Cerebellar nuclear complex (tissue), 1 donor: ENCODE measurements at places on chromosomes 6 and 20.

GRCh38 chr6:41442800-41443501 lies 103.2 kb upstream of the FOXP4 start:
- no peak for DNase-seq

GRCh38 chr6:108608453-108609275 lies 47.9 kb downstream of the FOXO3 start:
- DNase-seq = no peak

DNA sequence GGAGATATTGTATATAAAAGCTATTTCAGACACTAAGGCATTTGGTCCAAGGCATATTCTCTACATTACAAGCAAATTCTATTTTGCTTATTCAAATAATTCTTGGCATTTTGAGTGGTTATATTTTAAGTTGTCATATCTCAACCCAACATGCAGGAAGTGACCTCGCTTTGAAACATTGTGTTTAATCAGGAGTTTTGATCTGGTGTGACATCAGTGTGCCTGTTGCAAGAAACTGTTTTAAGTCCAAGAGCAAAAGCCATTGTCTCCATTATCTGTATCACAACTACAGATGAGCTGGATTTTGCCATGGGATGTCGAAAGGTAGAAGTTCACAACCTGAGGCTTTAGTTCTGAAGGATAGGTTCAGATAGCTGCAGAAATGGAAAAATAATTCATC lies 509.9 kb upstream of the ID4 start:
- no peak for DNase-seq

- DNase-seq = no peak
Measured at GRCh38 chr6:42354702-42355101, 97.0 kb downstream of the TRERF1 start.

GRCh38 chr6:156654919-156655918 lies 122.0 kb upstream of the ARID1B start:
- DNase-seq = no peak

GRCh38 chr6:87498048-87498447 lies 25.3 kb downstream of the SLC35A1 start:
- no peak for DNase-seq

GRCh38 chr6:160160450-160160849 lies 38.8 kb downstream of the SLC22A1 start:
- no peak for DNase-seq

DNA sequence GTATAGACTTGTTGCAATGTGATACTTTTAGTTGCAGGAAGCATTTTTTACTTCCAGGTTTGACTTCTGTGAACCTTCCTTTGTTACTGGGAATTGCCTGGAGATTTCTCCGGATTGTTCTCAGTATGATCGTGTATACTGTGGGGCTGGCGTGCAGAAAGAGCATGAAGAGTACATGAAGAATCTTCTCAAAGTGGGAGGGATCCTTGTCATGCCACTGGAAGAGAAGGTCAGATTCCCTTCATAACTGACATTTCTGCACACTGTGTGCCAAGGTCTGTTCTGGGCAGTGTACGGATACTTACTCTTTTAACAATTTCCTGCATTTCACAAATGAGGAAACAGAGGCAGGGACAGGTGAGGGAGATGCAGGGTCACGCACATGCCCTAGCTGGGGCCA lies 9.7 kb downstream of the PCMTD2 start:
- DNase-seq = no peak

GRCh38 chr6:88377976-88378568 lies 211.9 kb upstream of the CNR1 start:
- DNase-seq = no peak

GRCh38 chr20:58760856-58761255 lies 68.3 kb downstream of the NPEPL1 start:
- DNase-seq = no peak

DNA sequence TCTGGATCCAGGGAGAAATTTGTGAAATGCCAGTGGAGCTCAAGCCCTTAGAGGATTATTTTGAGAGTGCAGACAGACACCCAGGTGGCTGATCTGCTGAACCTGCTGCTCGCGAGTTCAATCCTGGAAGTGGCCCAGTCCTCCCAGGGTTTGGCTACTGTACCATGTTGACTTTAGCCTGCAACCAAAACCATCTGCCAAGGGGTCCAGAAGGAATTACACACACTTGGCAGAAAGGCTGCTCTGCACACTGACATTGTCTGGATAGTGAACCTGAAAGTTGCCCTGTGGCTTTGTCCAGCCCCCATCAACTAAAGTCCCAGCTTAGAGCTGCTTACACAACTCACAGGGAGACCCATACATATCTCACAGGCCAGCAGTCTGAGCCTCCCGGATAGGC lies 21.6 kb upstream of the PI3 start:
- DNase-seq = no peak

DNA sequence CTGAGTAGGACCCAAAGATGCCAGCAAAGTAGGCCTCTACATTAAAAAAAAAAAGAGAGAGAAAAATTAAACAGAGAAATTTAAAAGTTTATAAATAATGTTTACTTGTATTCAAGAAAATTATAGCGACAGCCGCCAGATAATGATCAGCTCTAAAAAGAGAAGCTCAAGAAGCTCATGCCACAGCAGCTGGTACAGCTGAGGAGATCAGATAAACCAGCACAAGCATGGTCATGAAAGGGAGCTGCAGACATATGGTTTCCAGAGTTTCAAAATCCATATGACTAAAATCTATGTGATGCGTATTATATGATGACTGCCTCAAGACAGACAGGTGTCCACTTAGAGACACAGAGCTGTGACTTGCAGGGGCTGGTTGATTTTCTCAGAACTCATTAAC lies 13.6 kb upstream of the HLA-C start:
- no peak for DNase-seq

GRCh38 chr20:19737025-19737424 lies 21.0 kb upstream of the RIN2 start:
- no peak for DNase-seq

- DNase-seq = no peak
Measured at GRCh38 chr6:31641370-31641769, 11.1 kb downstream of the BAG6 start.

DNA sequence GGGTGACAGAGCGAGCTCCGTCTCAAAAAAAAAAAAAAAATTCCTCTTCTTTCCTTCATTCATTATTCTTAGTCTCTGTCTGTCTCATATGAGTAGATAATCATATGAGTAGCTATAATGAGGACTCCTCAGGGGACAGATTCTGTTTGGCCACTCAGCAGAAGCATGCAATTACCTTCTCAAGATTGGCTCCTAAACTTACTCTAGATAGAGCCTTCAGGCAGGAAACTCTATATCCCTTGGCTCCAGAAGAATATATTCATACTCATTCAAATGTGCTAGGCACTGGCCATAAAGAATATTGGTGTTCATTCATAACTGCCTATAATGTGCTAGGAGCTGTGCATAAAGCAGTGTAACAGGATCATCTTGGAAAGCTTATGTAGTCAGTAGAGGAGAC lies 2.2 kb upstream of the ACAT2 start:
- DNase-seq = no peak

DNA sequence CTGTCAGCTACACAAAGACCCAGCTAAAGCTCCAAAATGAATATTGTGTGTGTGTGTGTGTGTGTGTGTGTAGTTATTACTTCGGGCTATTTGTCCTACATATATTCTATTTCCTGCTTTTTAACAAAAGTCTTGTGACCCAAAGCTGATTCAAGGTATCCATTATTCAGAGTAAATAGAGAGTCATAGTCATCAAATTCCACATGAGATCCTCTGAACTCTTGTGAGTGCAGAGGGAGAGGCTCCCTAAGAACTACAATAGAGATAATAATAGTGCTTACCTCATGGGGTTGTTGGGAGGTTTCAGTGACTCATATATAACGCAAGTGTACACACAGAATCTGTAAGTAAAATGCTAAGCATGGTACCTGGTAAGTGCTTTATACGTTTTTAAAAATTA lies 95.6 kb upstream of the SHLD1 start:
- no peak for DNase-seq

DNA sequence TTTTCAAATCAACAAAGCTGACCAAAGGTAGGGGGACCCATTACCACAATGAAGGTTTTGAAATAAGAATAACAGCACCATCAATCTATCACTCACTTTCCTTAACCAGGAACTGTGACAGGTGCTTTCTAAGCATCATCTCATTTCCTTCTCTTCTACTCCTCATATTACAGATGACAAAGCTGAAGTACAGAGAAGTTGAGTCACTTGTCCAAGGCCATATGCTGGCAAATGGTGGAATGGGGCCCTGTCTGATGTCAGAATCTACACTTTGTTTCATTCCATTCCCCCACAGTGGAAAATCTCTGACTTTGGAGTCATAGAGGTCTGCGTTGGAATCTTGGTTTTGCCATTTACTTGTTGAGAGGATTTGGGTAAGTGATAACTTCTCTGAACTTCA lies 222.5 kb upstream of the LRFN2 start:
- no peak for DNase-seq

DNA sequence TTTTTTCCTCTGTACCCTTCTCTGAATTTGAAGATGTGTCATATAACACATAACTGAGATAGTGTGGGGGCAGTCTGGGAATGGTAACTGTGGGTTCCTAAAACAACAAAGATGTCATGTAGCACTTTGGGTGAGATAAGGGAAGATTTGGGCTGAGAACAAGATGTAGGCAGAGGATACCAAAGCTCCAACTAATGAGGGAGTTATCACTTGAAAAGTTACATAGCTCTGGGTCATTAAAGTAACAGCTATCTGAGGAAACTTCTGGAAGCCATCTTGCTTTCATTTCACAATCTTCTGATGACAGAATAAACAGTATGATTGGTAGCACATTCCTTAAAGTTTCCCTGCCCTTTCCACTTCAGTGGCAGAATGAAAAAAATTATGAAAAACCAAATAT lies 255.4 kb downstream of the TBX18 start:
- DNase-seq = no peak

DNA sequence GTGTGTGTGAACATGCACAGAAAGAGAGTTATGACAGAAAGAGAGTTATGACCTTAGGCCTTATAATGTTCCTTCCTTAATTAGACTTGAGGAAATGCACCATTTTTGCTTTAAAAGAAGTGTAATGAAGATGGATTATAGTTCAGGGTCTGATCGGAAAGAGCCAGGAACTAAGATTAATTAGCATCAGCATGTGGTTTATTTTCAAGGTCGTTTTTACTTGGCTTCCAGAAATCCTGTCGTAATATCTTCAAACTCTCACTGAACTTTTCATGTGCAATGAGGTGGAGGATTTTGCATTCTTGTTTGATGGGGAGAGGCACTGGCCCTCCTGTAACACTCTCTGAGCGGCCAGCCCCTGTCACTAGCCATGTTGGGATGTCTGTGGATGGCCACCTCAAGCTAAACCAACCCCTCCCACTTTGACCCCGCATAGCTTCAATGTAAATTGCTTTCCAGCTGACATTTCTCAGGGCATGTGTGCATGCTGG lies 116.8 kb downstream of the CDC5L start:
- DNase-seq = no peak

DNA sequence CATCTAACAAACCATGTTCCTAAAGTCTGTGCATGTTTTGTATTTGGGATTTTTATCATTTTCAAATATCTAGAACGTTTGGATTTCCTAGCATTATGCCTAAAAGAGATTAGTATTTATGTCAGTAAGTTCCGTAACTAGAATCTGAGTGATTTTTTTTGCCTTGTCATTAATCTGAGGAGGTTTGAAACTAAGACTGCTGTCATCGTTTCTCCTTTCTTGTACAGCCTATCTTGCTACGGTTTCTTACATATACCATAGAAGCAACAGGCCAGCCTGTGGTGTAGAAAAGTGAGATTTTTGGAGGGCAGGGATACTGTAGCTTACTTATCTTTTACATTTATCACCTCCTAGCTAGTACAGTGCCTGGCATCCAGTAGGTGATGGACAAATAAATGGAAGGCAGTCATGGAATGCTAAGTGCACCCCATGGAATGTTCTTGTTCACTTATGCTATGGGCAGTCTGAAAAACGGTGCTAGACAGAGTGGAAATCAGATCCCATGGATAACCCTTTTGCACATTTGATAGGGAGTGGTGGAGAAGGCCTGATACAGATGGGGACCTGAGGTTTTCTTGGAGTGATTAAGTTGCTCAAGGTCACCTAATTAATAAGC lies 93.9 kb downstream of the ARID1B start:
- no peak for DNase-seq

DNA sequence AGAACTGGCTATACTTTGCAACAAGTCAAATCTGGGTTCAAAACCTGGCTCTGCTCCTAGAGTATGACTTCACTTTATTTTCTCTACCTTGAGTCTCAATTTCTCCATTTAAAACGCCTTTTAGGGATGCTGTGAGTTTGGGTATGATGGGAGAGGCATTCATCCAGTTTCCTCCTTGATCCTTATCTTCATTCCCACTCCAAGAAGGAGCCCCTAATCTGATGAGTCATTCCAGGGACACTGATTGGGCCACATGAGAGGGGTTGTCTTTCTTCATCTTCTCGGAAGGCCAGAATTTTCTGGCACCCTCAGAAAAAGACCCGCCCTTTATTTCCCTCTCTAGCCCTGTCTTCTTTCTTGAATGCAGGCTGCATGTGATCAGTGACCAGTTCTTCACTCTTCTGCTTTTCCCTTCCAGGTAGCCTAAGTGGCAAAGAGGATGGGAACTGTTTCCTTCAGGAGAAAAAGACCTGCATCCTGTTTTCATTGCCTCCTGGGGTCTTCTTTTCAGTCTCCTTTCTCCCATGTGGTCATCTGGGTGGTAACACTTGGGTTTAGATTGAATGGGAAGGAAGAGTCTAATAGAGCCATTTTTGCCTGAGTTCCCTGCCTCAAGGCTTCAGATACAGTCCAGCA lies 32.1 kb upstream of the PNRC1 start:
- DNase-seq = no peak

DNA sequence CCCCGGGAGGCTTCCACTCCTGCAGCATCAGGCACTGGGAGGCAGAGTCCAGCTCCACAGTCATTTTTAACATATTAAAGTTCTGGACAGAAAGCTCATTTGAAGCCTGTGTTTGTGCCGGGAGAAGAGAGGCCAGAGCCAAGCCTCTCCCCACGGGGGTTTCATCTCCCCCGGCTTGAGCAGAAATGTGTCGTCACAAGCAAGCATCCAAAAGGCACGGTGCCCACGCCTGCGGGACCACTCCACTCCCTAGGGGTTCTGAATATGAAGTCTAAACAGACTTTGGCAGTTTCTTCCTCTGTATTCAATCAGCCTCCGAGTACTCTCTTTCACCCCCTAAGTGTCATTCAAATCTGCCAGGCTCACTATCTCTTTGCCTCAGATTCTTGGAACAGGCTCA lies 75.3 kb downstream of the STK35 start:
- no peak for DNase-seq

- DNase-seq = no peak
Measured at GRCh38 chr6:33950891-33951889, 147.4 kb upstream of the MLN start.

DNA sequence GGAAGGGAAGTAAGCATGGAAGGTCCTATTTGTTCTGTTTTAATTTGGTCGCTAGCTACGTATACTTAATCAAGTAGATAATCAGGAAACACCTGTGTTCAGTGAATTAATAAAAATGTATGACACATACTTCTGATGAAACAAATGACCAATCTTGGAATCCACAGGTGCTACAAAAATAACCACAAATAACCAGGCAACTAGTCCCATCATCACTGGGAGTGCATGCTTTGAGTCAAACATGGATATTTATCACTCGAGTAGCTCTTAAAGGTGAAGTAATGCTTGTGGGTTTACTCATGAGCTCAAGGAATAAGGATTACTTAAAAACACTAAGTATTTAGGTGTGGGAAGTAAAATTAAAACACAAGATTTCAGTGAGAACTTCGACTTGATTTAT lies 285.6 kb upstream of the ID4 start:
- no peak for DNase-seq
